Muscle of arm (tissue), 14 donors: ENCODE measurements at places on chromosomes 3 and 15. TPM values are rescaled to one million over a fixed set of nuclear protein-coding genes. Genes with fewer than 3 reads are reported as not detected.

Gene TMEM207
- not detected for polyA plus RNA-seq

Gene FBXO40
- polyA plus RNA-seq, result 3.9 TPM

Gene GXYLT2
- polyA plus RNA-seq, result 32.2 TPM

Gene PRTG
- 2.9 TPM for polyA plus RNA-seq

Gene CCR4
- polyA plus RNA-seq, result 0.05 TPM

Gene TM4SF18
- polyA plus RNA-seq, result 19.1 TPM

Gene DMXL2
- 13.2 TPM for polyA plus RNA-seq

Gene CA12
- 0.90 TPM for polyA plus RNA-seq

Gene TMEM45A
- 50.3 TPM for polyA plus RNA-seq

Gene KBTBD12
- 18.7 TPM for polyA plus RNA-seq

Gene TSC22D2
- 70.9 TPM for polyA plus RNA-seq

Gene GNAT1
- polyA plus RNA-seq, result not detected

Gene TLE3
- 16.7 TPM for polyA plus RNA-seq

Gene TMOD2
- polyA plus RNA-seq, result 8.3 TPM

Gene MRPS25
- 55.8 TPM for polyA plus RNA-seq

Gene CADPS
- polyA plus RNA-seq, result not detected

Gene NBEAL2
- not detected for polyA plus RNA-seq

Gene SERINC4
- polyA plus RNA-seq, result not detected

Gene CCK
- polyA plus RNA-seq, result 7.2 TPM

Gene STRIT1
- 102 TPM for polyA plus RNA-seq

Gene FGF7
- polyA plus RNA-seq, result 45.0 TPM

Gene LRRC31
- polyA plus RNA-seq, result not detected

Gene CCDC191
- polyA plus RNA-seq, result not detected

Gene KNG1
- not detected for polyA plus RNA-seq

Gene GOLGA6L7
- polyA plus RNA-seq, result 0.33 TPM

Gene DISP2
- polyA plus RNA-seq, result 0.27 TPM

Gene SYNPR
- not detected for polyA plus RNA-seq

Gene MCF2L2
- polyA plus RNA-seq, result 0.62 TPM

Gene NR2E3
- polyA plus RNA-seq, result 4.3 TPM

Gene NSMCE3
- polyA plus RNA-seq, result 6.2 TPM

Gene HYAL1
- polyA plus RNA-seq, result 2.2 TPM

Gene CEMIP
- 2.9 TPM for polyA plus RNA-seq

Gene ST8SIA2
- 20.1 TPM for polyA plus RNA-seq

Gene BFSP2
- not detected for polyA plus RNA-seq

Gene CFAP100
- polyA plus RNA-seq, result 0.97 TPM

Gene SLC24A5
- polyA plus RNA-seq, result 2.2 TPM

Gene DUOX2
- polyA plus RNA-seq, result 0.03 TPM

Gene IGSF10
- not detected for polyA plus RNA-seq

Gene PFKFB4
- polyA plus RNA-seq, result not detected

Gene CCR3
- polyA plus RNA-seq, result not detected

Gene CMTM8
- polyA plus RNA-seq, result 2.1 TPM

Gene FES
- polyA plus RNA-seq, result 9.6 TPM

Gene GOLGA8R
- polyA plus RNA-seq, result 7.7 TPM

Gene CRYGS
- polyA plus RNA-seq, result 3.3 TPM

Gene MYL3
- polyA plus RNA-seq, result 340 TPM

Gene IMPG2
- polyA plus RNA-seq, result 1.2 TPM

Gene RASGRF1
- 0.33 TPM for polyA plus RNA-seq

Gene DCBLD2
- 31.0 TPM for polyA plus RNA-seq

Gene GOLGA6L24
- polyA plus RNA-seq, result not detected
